Stimulated activated CD4-positive, alpha-beta T cell treated with anti-CD3 and anti-CD28 coated beads, TNF-alpha, amount 100 ng/mL, for 4 hours (primary cell): ENCODE measurements at places on chromosomes 5 and 9.

- DNase-seq = no peak
Measured at GRCh38 chr9:120065151-120065550, 514.8 kb downstream of the CDK5RAP2 start.

- DNase-seq = no peak
Measured at GRCh38 chr5:143198332-143198731, 205.2 kb downstream of the NR3C1 start.

GRCh38 chr5:16306812-16307211 is 127.2 kb upstream of the MARCHF11 start:
- no peak for DNase-seq

DNA sequence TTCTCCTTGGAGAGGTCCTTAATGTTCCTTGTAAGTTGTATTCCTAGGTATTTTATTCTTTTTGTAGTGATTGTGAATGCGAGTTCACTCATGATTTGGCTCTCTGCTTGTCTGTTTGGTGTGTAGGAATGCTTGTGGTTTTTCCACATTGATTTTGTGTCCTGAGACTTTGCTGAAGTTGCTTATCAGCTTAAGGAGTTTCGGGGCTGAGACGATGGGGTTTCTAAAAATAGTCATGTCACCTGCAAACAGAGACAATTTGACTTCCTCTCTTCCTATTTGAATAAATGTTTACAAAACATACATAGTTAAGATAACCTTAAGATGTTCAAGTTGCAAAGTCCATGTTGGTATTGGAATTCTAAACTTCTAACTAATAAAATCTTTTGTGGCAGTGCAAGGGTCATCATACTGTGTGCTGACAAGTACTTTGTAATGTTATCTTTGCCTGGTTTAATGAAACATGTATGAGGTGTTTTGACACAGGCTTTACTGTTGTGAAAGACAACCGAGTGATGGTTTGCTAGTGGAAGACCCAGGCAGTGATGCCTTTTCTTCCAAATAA is 286.2 kb downstream of the MRPS30 start:
- DNase-seq = no peak

GRCh38 chr5:146107901-146108300 is 2.5 kb upstream of the PLAC8L1 start:
- no peak for DNase-seq

DNA sequence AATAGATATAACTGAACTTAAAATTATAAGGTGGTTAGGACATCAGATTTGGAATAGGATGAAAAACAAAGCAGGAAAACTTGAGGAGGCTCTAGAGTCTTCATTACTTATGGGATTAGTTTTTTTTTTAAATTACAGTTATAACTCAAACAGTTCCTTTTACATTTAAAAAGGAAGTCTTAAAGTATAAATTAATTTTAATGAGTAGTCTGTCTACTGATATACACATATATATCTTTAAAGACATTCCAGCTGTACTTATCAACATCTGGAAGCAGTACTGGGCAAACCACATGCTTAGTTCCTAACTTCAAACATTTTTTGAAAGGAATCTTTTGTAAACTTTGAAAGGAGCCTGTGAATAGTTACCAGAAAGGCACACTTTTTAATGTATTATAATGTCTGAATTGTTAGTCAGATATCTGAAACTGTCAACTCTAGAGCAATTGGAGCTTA is 6.0 kb downstream of the ACTBL2 start:
- no peak for DNase-seq

- DNase-seq = no peak
Measured at GRCh38 chr9:90665072-90665471, 22.4 kb upstream of the DIRAS2 start.
